Cortex of kidney (tissue), 1 donor: ENCODE measurements at places on chromosomes 5 and 9.

GRCh38 chr5:112142769-112143270 lies 276.3 kb downstream of the EPB41L4A start:
- no peak for DNase-seq

GRCh38 chr5:127754259-127754658 lies 51.1 kb downstream of the CCDC192 start:
- no peak for DNase-seq

- DNase-seq: no peak
These were observed 27.3 kb downstream of the PUM3 start for GRCh38 chr9:2816476-2817141.

- no peak for DNase-seq
These were observed 25.5 kb downstream of the AGTPBP1 start for GRCh38 chr9:85716031-85716877.

- no peak for DNase-seq
These were observed 69.8 kb upstream of the RAI14 start for GRCh38 chr5:34586117-34586885.

- no peak for DNase-seq
These were observed 62.8 kb downstream of the SHOC1 start for GRCh38 chr9:111731928-111732327.

GRCh38 chr9:89558948-89559347 lies 45.9 kb upstream of the GADD45G start:
- DNase-seq: no peak

DNA sequence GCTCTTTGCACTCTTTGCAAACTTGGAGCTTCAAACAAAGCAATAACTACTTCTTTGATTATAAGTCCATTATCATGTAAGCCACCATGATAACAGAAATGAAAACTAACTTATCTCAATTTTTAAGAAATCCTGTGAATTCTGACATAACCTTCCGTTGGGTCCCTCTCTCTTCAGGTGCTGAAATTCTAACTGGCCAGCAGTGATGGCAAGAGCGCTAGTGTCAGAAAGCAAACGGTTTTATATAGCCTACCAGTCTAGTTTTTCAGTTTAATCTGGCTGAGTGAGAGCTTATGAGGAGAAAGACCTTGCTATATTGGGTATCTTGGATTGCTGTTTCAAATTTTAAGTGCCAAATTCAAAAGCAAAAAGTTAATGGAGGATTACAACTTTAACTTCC lies 13.4 kb downstream of the NFIB start:
- DNase-seq: no peak

GRCh38 chr9:9847750-9848149 lies 765.1 kb downstream of the PTPRD start:
- DNase-seq: no peak

DNA sequence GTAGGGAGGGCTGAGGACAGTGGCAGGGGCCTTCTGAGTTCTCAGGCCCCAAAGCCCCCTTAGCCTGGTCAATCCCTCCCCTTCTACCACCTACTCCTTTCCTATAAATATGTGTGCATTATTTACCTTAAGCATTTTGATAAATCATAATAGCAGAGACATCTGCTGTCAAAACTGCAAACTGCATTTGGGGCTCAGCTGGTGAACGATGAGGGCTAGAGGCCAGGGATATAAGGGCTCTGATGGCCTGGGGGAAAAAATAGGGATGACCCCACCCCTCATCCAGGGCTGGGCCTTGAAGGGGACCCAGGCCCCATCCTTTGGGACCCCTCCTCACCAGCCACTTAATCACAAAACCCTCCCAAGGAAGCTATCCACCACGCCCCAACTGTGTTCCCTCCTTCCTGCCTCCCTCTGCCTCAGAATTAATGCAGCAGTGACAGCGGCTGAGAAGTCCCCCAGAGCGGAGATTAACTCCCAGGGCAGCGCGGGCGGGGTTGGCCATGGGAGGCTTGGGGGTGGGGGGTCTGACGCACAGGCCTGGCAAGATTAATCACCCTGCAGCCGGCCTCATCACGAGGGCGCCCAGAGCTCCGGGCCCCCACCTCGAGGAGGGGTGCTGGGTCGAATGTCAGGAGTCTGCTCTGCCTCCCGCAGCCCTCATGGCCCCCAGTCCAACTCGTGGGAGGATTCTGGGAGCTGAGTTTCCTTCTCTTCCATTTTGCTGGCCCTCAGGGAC lies 42.1 kb downstream of the CXXC5 start:
- DNase-seq: no peak

DNA sequence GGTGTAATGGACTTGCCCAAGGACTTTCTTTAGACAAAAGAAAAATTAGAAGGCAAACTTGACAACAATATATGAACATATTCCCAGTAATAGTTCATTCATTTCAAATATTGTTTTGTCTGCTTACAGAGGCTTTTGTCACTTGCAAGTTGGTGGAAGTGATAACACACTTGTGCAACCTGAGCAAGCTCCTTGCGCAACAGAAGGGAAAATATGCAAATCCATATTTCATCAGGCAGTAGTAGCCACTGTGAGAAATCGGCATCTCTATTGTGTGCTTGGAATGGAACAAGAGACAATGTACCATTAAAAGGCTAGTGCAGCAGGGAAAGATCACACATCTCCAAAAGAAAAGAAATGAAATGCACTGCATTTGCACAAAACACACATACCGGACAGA lies 125.3 kb upstream of the RASEF start:
- DNase-seq: no peak
